ENCODE measurements at places on chromosomes 5 and 9.

- DNase-seq = no peak
These were observed 14.3 kb downstream of the CEL start for GRCh38 chr9:133075925-133076630.

DNA sequence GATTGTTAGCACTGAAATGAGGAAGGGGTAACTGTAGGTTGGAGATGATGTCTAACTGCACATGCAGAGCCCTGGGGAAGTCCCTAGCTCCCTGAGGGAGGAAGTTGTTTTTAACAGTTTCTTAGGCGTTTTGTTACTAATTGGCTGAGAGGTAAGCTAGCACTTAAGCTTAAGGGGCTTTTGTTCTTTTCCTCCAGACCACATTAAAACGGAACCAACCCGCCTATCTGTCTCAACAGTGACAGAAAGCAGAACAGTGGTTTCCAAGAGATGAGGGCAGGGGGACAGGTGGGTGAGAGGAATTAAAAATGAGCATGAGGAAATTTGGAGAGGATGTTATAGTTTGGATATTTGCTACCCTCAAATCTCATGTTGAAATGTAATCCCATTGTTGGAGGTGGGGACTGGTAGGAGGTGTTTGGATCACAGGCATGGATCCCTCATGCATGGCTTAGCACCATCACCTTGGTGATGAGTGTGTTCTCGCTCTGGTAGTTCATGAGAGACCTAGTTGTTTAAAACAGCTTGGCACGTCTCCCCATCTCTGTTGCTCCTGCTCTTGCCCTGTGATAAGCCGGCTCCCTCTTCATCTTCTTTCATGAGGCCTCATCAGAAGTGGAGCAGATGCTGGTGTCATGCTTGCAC, 38.9 kb downstream of the LYRM7 start:
- peak; percentile 7 for DNase-seq

DNA sequence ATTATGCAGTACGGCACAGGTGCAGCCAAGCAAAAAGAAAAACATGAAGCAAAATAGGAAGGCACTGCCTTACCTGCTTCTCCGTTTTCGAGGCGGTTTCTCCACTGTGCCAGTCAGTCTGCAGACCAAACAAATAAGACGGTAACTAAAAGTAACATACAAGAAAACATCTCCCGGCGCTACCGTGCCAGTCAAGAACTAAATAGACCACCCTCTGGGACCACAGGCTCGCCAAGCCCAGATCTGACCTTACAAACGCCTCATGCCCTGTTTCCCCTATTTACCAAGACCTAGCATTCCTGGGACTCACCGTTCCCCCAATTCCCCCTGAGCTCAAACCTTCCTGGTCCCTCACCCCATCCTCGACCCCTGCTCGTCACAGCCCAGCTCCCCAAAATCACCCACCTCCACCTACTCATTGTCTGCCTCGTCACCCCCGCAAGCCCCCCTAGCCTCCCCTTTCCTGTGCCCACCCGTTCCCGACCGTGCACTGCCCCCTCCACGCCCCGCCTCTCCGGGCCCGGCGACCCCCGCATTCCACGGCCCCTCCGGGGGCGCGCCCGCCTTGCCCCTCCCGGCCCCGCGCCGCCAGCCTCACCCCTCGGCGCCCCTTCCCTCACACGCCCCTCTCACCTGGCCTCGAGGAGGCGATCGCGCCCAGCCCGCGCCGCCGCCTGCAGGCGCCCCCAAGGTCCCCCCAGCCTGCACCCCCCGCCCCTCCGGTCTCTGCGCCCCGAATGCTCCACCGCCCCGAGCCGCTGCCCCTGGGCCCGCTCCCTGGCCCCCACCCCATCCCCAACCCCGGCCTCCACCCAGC, 560 bp downstream of the SCAI start:
- no peak for DNase-seq

- no peak for DNase-seq
These were observed 185.5 kb downstream of the ARHGAP26 start for GRCh38 chr5:142955628-142956027.

Measured in stimulated activated CD8-positive, alpha-beta memory T cell treated with anti-CD3 and anti-CD28 coated beads, Interleukin-4, amount 100 ng/mL, for 4 hours (primary cell).